ENCODE measurements at places on chromosomes 2 and 18. TPM values are rescaled to one million over a fixed set of nuclear protein-coding genes. Genes with fewer than 3 reads are reported as not detected.
A peak's percentile ranks its signal among the peaks of the same experiment; 100 is the strongest.

DNA sequence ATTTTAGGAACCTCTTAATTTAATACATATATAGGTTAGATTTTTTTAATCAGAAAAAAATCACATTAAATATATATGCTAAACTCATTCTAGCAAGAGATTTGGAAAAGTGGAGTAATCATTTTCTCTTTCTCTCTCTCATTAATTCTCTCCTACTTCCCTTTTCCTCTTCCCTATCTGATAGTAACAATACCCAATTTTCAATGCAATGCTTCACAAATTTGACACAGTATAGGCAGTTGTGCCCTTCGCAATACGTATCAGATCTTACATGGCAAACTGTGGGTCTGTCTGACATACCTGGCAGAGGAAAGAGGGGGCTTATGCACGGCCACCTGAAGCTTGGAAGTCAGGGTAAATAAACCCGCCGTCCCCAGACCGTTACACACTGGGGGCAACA is 444.3 kb downstream of the NBAS start:
- DNase-seq = no peak
- no peaks in the 10 kb centered on the region for H3K36me3 ChIP-seq
- no peaks in the 10 kb centered on the region for H3K27me3 ChIP-seq

DNA sequence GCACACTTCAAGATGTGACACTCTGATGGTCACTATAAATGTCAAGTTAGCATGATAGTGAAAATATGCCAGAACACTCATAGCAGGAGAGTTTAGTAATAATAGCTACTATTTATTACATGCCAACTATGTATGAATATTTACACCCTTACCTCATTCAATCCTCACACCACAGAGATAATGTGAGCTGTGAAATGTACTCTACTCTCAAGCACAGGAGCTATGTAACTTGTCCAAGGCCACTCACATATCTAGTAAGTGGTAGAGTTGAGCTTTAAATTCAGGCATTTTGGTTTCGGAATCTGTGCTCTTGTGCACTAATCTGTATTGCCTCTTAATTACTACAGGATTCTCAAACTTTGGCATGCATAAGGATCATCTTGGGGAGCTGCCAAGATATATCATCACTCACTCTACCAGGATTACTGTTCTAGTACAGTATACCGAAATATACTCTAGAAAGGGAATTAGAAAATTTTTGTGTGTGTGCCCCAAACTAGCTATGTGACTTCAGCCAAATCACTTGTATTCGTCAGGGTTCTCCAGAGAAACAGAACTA is 154.3 kb downstream of the PLCL1 start:
- H3K36me3 ChIP-seq = no peaks in the 10 kb centered on the region
- H3K27me3 ChIP-seq = no peaks in the 10 kb centered on the region
- H3K4me1 ChIP-seq = no peaks in the 10 kb centered on the region
- H3K27ac ChIP-seq = no peak overlapping the region
- DNase-seq = no peak

APCDD1 gene
- total RNA-seq = 5.6 TPM

DNA sequence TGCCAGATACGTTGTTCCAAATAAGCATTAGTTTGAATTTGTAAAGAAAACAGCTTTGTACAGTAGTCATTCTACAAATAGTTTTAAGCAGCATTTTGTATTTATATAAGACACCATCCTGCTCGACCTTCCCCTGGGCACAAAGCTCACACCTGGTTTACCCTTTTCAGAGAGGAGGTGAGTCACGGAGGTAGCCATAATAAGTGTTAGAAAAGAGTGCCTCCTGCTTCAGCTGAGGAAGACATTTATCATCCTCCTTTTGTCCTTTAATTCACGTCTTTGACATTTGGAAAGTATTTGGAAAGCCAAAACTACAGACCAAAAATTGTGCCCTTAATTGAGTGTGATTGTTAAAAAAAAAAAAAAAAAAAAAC is 6.8 kb downstream of the RAB12 start:
- H3K27ac ChIP-seq = no peak overlapping the region
- H3K4me1 ChIP-seq = peaks cover 9% of the 10 kb centered on the region
- DNase-seq = no peak
- no peaks in the 10 kb centered on the region for H3K27me3 ChIP-seq
- H3K4me3 ChIP-seq = no peak overlapping the region
- no peaks in the 10 kb centered on the region for H3K36me3 ChIP-seq

FRZB gene
- total RNA-seq = 12.8 TPM

DNA sequence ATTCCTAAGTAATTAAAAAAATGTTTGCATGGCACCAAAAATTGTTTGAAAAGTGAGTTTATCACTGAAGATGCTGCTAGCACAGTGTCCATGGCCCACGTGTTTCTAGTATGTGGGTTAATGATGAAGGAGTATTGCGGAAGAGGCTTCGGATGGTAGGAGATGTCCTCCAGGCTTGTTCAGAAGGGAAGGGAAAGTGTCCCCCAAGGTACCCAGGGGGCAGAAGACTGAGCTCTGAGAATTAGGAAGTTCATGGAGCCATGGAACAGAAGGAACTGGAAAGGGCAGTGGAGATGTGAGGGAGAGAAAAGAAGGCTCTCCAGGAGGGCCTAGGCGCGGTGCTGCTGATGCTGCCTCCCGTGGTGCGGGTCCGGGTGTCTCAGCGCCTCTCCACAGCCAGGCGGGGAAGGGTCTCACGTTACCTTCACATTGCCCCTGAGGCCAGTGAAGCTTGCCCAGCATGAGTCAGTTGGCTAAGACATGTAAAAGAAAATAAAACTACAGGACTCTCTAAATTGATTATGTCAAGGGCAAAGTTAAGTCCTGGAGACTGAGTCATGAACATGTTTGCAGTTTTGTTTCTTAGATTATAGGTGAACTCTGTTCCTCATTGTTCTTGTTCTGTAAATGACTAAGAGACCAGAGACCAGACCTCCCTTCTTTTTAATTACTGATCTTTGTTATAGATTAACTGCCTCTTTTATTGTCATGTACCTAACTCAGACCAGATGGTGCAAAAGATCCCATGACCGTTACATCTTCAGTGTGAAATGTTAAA is 89.0 kb downstream of the MTCL1 start:
- H3K4me1 ChIP-seq = peaks cover 18% of the 10 kb centered on the region
- H3K27ac ChIP-seq = peak overlapping the region; percentile 78
- DNase-seq = peak; percentile 48
- no peak overlapping the region for H3K4me3 ChIP-seq
- no peaks in the 10 kb centered on the region for H3K36me3 ChIP-seq

GRCh38 chr2:65193446-65193845 is 34.2 kb upstream of the ACTR2 start:
- no peaks in the 10 kb centered on the region for H3K27me3 ChIP-seq
- H3K36me3 ChIP-seq = no peaks in the 10 kb centered on the region
- DNase-seq = no peak
- H3K27ac ChIP-seq = no peak overlapping the region

NCKAP5 gene
- total RNA-seq = 3.7 TPM

- H3K36me3 ChIP-seq = no peaks in the 10 kb centered on the region
- DNase-seq = no peak
- H3K4me1 ChIP-seq = no peaks in the 10 kb centered on the region
- no peaks in the 10 kb centered on the region for H3K27me3 ChIP-seq
- no peak overlapping the region for H3K4me3 ChIP-seq
Measured at GRCh38 chr2:234641086-234641485, 144.2 kb upstream of the ARL4C start.

GRCh38 chr2:224851811-224852210 is 135.6 kb upstream of the CCDC195 start:
- no peak for DNase-seq
- H3K27me3 ChIP-seq = no peaks in the 10 kb centered on the region
- no peak overlapping the region for H3K4me3 ChIP-seq
- H3K4me1 ChIP-seq = no peaks in the 10 kb centered on the region
- H3K36me3 ChIP-seq = no peaks in the 10 kb centered on the region

DNA sequence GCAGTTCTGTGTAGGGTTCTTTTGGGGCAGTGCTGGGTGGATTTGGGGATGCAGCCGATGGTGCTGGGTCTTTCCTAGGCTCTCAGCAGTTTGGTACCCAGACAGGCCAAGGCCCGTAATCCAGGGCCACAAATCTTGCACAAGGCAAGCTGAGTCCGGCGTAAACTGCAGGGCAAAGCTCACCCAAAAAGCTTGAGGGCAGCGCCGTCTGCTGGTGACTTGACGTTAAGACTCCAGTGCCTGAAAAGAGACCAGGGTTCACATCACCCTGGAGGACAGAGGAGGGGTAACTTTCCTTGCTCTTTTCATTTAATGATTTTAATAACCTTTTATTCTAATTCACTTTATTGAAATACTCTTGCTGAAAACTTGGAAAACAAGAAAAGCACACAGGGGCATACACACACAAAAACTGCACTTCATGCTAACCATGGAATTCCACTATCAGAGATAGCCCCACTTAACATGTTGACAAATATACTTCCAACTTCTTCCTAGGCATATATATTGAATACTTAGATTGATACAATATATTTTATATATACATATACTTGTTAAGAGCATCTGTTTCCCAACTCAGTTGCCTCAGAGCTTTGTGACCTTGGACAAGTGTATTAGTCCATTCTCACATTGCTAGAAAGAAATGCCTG is 38.9 kb downstream of the CNGA3 start:
- no peaks in the 10 kb centered on the region for H3K4me1 ChIP-seq
- no peaks in the 10 kb centered on the region for H3K36me3 ChIP-seq
- H3K27me3 ChIP-seq = no peaks in the 10 kb centered on the region
- DNase-seq = peak; percentile 83

GRCh38 chr18:61955644-61956043 is 62.8 kb upstream of the RNF152 start:
- DNase-seq = no peak
- no peaks in the 10 kb centered on the region for H3K27me3 ChIP-seq
- no peaks in the 10 kb centered on the region for H3K4me1 ChIP-seq
- H3K27ac ChIP-seq = no peak overlapping the region
